ENCODE measurements at places on chromosomes 3 and 15. TPM values are rescaled to one million over a fixed set of nuclear protein-coding genes. Genes with fewer than 3 reads are reported as not detected.

TNFSF10 gene
- 16.4 TPM for total RNA-seq

- no peak overlapping the region for H3K27ac ChIP-seq
- no peaks in the 10 kb centered on the region for H3K4me1 ChIP-seq
- H3K27me3 ChIP-seq: no peaks in the 10 kb centered on the region
- DNase-seq: no peak
- H3K4me3 ChIP-seq: no peak overlapping the region
Measured at GRCh38 chr3:152094406-152094805, 174.3 kb upstream of the MBNL1 start.

- no peaks in the 10 kb centered on the region for H3K27me3 ChIP-seq
- no peak overlapping the region for H3K27ac ChIP-seq
- H3K4me1 ChIP-seq: no peaks in the 10 kb centered on the region
- no peak for DNase-seq
- H3K36me3 ChIP-seq: no peaks in the 10 kb centered on the region
Measured at GRCh38 chr15:48472756-48473155, 141.5 kb downstream of the DUT start.

EPHB3 gene
- not detected for total RNA-seq

- H3K4me1 ChIP-seq: no peaks in the 10 kb centered on the region
- no peak for DNase-seq
- H3K4me3 ChIP-seq: no peak overlapping the region
- no peaks in the 10 kb centered on the region for H3K36me3 ChIP-seq
Measured at GRCh38 chr15:70179309-70179892, 81.7 kb upstream of the TLE3 start.

SLC38A3 gene
- total RNA-seq: not detected

All from B cell (primary cell).